ENCODE measurements at places on chromosomes 12 and 14.

GRCh38 chr14:75456069-75456996, 28.5 kb downstream of the JDP2 start:
- no peaks in the 10 kb centered on the region for H3K27me3 ChIP-seq
- H3K4me1 ChIP-seq = peaks cover 2% of the 10 kb centered on the region
- H3K4me3 ChIP-seq = no peak overlapping the region

- H3K4me3 ChIP-seq = peak overlapping the region; percentile 53
- peaks cover 50% of the 10 kb centered on the region for H3K4me1 ChIP-seq
- no peak for DNase-seq
- H3K36me3 ChIP-seq = peaks cover 26% of the 10 kb centered on the region
Observed at GRCh38 chr12:104643819-104644669, 187.3 kb downstream of the CHST11 start.

DNA sequence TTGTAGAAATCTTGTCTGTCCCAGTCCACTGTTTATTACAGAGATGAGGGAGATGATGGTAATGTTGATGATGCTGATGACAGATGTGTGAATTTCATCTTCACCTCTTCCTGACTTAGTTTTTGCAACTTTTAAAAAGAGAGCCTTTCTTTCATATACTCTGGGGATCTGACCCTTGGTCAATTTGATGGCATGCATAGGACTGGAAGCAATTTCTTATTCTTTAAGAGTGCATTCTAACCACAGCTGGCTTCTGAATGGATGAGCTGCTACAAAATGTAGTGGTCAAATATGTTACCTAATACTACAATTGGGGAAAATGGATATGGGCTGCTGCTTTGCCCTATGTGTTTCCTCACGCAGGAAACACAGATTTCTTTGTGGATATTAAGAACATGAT, 80.8 kb downstream of the MYRFL start:
- DNase-seq = no peak
- H3K27me3 ChIP-seq = no peaks in the 10 kb centered on the region
- H3K36me3 ChIP-seq = no peaks in the 10 kb centered on the region
- no peak overlapping the region for H3K4me3 ChIP-seq
- no peak overlapping the region for H3K27ac ChIP-seq

DNA sequence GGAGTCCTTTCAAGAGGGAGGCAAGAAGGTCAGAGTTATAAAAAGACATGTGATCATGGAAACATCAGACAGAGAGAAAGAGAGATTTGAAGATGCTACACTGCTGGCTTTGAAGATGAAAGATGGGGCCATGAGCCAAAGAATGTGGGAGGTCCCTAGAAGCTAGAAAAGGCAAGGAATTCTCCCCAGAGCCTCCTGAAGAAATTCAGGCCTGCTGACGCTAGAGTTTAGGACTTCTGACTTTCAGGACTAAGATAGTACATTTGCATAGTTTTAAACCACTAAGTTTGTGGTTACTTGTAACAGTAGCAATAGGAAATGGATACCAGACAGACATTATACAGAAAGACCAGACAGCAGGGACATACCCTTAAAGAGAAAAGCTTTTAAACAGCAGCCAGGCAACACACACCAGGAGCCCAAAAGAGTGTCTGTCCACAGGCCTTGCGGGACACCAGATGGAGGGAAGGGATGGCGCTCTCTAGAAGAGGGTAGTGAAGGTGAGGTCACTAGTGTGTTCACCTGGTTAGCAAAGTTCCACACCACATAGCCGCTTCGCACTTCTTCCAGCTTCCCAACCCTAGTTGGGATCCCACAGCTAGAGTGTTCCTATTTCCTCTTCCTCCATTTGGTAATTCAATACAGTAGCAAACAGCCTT, 29.7 kb upstream of the CEBPE start:
- peaks cover 6% of the 10 kb centered on the region for H3K4me1 ChIP-seq
- H3K27ac ChIP-seq = no peak overlapping the region
- no peaks in the 10 kb centered on the region for H3K36me3 ChIP-seq
- peaks cover 1% of the 10 kb centered on the region for H3K27me3 ChIP-seq
- no peak for DNase-seq

DNA sequence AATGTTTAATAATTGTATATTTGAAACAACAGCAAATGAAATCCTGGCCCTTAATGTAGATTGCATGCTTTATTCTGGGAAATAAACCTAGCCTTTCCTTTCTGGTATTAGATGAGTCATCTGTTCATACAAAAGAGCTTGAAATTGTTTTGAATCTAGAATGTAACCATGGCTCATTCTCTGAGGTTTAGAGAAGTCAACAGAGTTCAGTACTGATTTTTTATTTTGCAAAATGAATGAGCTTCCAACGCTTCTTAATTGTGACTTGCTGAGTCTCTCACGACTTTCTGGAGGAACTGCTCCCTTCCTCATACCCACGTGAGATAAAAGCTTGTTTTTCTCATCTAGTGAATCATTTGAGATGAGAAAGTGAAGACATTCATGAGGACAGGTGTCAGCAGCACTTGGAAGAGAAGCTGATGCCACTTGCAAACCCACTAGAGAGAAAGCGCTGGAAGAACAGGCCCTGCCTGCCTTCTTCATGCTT, 509.6 kb downstream of the VRK1 start:
- no peak overlapping the region for H3K27ac ChIP-seq
- no peaks in the 10 kb centered on the region for H3K27me3 ChIP-seq
- no peak for DNase-seq
- no peak overlapping the region for H3K4me3 ChIP-seq
- no peaks in the 10 kb centered on the region for H3K36me3 ChIP-seq
- peaks cover 25% of the 10 kb centered on the region for H3K4me1 ChIP-seq

DNA sequence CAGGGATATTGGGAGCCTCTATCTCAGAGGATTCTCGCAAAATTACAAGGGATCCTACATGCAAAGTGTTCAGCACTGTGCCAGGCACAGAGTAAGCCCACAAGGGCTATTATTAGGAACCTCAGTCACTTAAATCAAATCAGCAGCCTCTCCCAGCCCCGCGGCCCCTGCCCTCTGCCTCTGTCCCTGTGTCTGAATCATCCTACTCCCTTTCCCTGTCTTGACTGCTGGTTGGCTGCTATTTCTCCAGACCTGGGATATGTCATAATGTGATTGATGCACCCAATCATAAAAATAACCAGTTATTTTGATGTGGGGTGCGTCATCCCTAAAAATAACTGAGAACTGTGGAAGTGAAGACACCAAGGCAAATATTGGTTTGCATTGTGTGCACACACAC, 176.3 kb downstream of the KSR2 start:
- DNase-seq = no peak
- no peak overlapping the region for H3K27ac ChIP-seq
- no peaks in the 10 kb centered on the region for H3K27me3 ChIP-seq
- H3K4me1 ChIP-seq = no peaks in the 10 kb centered on the region

DNA sequence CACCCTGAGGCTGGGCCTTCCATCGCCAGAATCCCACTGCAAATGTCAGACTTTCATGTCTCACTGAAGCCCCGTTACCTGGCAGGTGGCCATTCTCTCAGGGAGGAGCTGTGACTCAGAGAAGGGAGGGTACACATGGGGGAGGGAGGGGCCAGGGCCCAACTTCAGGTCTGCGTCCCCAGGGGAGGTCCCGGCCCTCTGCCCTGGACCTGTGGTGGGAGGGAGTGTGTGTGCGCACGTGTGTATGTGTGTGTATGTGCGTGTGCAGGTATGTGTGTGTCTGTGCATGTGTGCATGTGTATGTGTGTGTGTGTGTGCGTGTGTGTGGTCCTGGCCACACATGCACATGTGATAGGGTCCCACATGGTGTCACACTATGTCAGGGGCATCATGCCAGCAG, 50.9 kb downstream of the MVK start:
- H3K27ac ChIP-seq = no peak overlapping the region
- H3K27me3 ChIP-seq = peaks cover 42% of the 10 kb centered on the region
- H3K4me1 ChIP-seq = peaks cover 3% of the 10 kb centered on the region
- no peak for DNase-seq
- H3K36me3 ChIP-seq = no peaks in the 10 kb centered on the region
- no peak overlapping the region for H3K4me3 ChIP-seq

- no peaks in the 10 kb centered on the region for H3K27me3 ChIP-seq
- H3K4me3 ChIP-seq = peak overlapping the region; percentile 94
Observed at GRCh38 chr12:26940516-26941214, 2.4 kb downstream of the FGFR1OP2 start.

- H3K4me1 ChIP-seq = no peaks in the 10 kb centered on the region
- H3K36me3 ChIP-seq = no peaks in the 10 kb centered on the region
- no peak overlapping the region for H3K27ac ChIP-seq
Observed at GRCh38 chr12:70847871-70848270, 72.7 kb downstream of the PTPRR start.

- peaks cover 21% of the 10 kb centered on the region for H3K4me1 ChIP-seq
- H3K27me3 ChIP-seq = no peaks in the 10 kb centered on the region
- no peaks in the 10 kb centered on the region for H3K36me3 ChIP-seq
- H3K4me3 ChIP-seq = no peak overlapping the region
Observed at GRCh38 chr12:4001031-4001430, 127.8 kb upstream of the PARP11 start.

- DNase-seq = no peak
- H3K4me3 ChIP-seq = no peak overlapping the region
- H3K27me3 ChIP-seq = no peaks in the 10 kb centered on the region
- H3K4me1 ChIP-seq = peaks cover 9% of the 10 kb centered on the region
Observed at GRCh38 chr12:121009741-121010140, 6.5 kb downstream of the C12orf43 start.

DNA sequence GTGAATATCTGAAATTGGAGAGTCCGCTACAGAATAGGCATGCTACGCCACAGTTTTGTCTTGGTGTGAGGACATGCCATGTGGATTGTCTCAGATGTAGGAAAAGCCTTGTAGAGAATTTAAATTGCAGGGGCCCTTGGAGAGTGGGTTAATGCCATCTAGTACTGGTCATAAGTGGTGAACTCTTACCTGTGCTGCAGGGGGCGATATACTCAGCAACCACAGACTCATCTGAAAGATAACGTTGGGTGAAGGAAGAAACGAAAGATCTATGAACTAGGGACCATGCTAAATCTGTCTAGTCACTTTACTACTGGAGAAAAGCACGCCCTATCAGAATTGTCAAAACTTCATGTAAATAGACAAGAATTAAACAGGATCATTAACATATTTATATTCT, 33.7 kb upstream of the A2M start:
- peaks cover 1% of the 10 kb centered on the region for H3K27me3 ChIP-seq
- no peak overlapping the region for H3K4me3 ChIP-seq
- H3K27ac ChIP-seq = no peak overlapping the region
- peaks cover 18% of the 10 kb centered on the region for H3K36me3 ChIP-seq

- no peak overlapping the region for H3K27ac ChIP-seq
- H3K36me3 ChIP-seq = no peaks in the 10 kb centered on the region
- no peak for DNase-seq
- H3K27me3 ChIP-seq = no peaks in the 10 kb centered on the region
- H3K4me1 ChIP-seq = peaks cover 1% of the 10 kb centered on the region
- no peak overlapping the region for H3K4me3 ChIP-seq
Observed at GRCh38 chr12:20507056-20507455, 138.7 kb downstream of the PDE3A start.

DNA sequence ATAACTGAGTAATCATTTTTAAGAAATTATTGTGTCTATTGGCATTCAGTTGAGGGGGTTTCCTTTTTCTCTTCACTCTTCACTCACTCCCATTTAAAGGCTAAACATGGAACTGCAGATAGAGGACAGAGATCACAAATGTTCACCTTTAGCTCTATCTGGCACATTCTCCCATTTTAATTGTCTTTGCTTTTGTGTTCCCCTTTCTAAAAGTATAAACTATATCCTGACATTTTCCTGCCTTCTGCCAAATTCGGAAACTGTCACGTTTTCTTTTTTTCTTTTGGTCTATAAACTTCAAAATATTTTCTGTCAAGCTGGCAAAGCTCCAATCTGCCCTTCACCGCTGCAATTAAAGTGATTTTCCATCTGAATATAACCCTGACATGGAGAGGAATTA, 219.8 kb upstream of the CDKN3 start:
- H3K36me3 ChIP-seq = no peaks in the 10 kb centered on the region
- H3K4me3 ChIP-seq = no peak overlapping the region
- H3K27ac ChIP-seq = no peak overlapping the region
- H3K4me1 ChIP-seq = no peaks in the 10 kb centered on the region
- DNase-seq = no peak
